Cardiac septum (tissue), 1 donor: ENCODE measurements at places on chromosomes 1 and 21. TPM values are rescaled to one million over a fixed set of nuclear protein-coding genes. Genes with fewer than 3 reads are reported as not detected.

The LDLRAD1 gene
- not detected for total RNA-seq

- no peak for DNase-seq
Measured at GRCh38 chr1:167518331-167518700, at the start of gene CD247. CD247 (minus strand) TSS chr1:167518529; CDS start chr1:167518465, 64 bp downstream.

DNA sequence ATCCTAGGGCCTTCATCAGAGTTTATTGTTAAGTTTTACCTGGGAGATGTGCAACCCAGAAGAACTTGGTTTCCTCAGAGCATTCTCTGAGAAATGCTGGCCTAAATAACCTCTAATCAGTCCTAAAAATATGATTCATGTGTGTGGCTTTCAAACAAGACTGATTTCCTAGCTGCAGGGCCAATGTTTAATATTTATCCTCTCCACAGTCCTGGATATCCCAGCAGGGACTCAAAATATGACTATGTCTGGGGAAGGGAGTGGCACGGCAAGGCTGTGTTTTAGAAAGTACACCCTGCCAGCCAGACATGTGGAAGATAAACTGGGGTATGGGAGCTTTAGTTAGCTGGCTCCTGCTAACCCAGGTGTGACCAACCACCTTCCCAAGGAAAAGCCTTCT lies 26.3 kb downstream of the PLPP3 start:
- no peak for DNase-seq

DNA sequence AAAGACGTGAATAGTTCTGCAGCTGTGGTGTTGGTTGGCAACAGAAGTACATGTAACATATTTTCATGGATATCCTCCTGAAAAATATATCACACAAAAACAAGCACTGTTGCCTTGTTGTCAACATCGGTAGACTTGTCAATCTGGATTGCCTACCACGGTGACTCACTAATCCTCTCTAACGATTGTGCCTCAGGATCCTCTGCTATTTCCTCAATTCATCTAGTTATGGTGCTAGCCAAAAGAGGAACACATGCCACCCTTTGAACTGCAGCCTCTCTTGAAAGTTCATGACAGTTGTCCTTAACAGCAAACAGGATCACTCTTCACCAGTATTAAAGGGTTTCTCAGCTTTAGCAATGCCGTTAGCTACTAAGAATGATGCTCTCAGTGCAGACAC lies 25.7 kb downstream of the RASAL2 start:
- no peak for DNase-seq

GRCh38 chr1:112508278-112509004 lies at the start of gene WNT2B:
WNT2B (plus strand) TSS chr1:112508965; CDS start chr1:112509263, 298 bp downstream.
- DNase-seq: no peak

The ANGPTL3 gene
- total RNA-seq: not detected

- DNase-seq: no peak
Measured at GRCh38 chr1:211843018-211843417, 12.5 kb upstream of the LPGAT1 start.

GRCh38 chr1:96660503-96660902 lies 61.1 kb upstream of the PTBP2 start:
- DNase-seq: no peak

- DNase-seq: no peak
Measured at GRCh38 chr1:39539252-39539790, 37.3 kb downstream of the PABPC4 start.

The CFHR2 gene
- total RNA-seq: not detected

DNA sequence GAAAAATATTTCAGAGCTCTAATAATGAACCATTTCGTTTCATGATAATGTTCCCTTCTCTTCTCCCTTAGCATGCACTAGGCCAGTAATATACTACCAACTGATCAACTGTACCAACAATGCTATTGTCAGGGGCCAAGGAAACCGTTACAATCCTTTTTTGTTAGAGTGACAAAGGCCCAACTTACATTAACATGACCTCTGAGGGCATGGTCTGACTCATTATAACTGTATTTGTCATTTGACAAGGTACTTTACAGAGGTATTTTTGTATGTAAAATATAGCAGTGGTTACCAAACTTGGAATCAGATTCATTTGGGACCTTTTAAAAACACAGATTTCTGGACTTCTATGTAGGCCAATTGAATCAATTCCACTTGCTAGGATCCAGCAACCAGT lies 102.6 kb upstream of the RRP15 start:
- no peak for DNase-seq

The TRNP1 gene
- total RNA-seq: 42.2 TPM

- DNase-seq: no peak
Measured at GRCh38 chr1:47417170-47418044, 1.3 kb downstream of the FOXE3 start.

GRCh38 chr21:32717851-32718316 lies 9.9 kb downstream of the SYNJ1 start:
- DNase-seq: no peak

- no peak for DNase-seq
Measured at GRCh38 chr1:21799730-21800129, 12.3 kb upstream of the LDLRAD2 start.

The TNFRSF1B gene
- 15.5 TPM for total RNA-seq
